ENCODE measurements at places on chromosomes 6 and 20. TPM values are rescaled to one million over a fixed set of nuclear protein-coding genes. Genes with fewer than 3 reads are reported as not detected.

DNA sequence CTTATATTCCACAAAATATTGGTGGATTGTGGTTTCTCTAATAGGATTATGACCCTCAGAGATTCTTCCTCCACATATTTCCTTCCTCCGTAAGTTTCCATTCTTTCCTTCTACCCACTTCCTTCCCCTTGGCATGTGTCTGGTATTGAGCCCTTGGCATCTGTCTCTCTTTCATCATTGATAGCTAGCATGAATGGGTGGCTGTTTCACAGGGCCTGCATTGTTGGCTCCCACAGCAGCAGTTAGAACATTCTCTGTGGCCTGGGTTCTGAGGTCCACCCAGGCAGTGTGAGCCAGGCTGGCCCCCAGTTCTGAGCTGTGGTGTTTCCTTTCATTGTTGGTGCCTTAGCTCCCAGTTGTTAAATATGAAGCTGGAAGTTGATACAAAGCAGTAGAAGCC lies 125.3 kb downstream of the ANKS1A start:
- no peak for DNase-seq

DNA sequence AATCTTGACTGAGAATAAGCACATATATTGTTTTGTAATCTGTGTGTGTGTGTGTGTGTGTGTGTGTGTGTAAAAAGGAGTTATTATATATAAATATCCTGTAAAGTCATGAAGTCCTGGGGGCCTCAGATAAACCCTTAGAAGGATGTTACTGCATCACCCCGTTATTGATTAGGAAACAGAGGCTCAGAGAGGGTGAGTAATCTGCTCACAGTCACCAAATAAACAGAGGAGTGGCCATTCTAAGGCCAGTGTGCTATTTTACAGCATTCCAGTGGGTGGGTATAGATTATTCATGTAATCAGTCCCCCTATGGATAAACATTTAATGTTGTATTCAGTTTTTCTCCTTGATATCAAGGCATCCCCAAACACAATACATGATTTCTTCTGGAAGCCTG lies 87.1 kb downstream of the CDC5L start:
- no peak for DNase-seq

FOXQ1 gene
- not detected for total RNA-seq

SPATA2 gene
- 8.0 TPM for total RNA-seq

LST1 gene
- 1.7 TPM for total RNA-seq

Data from K562 (cell line).